HL-60 (cell line): ENCODE measurements at places on chromosomes 3 and 15.

DNA sequence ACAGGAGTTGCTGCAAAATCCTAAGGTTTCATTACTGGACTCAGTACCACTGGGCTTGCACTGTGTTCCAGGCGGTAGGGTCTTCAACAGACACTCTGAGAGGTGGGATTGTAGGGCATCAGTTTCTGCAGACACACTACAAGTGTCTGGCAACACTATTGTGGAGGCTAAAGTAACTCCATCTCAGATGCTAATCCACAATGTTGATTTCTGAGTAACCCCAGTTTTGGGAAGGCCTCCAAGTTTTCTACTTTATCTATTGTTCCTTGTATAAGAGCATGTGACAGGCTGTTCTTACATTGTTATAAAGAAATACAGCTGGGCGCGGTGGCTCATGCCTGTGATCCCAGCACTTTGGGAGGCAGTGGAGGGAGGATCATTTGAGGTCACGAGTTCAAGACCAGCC is 2.5 kb upstream of the ABHD5 start:
- no peak for DNase-seq

- DNase-seq, result no peak
Measured at GRCh38 chr3:74443102-74443501, 171.4 kb downstream of the CNTN3 start.

DNA sequence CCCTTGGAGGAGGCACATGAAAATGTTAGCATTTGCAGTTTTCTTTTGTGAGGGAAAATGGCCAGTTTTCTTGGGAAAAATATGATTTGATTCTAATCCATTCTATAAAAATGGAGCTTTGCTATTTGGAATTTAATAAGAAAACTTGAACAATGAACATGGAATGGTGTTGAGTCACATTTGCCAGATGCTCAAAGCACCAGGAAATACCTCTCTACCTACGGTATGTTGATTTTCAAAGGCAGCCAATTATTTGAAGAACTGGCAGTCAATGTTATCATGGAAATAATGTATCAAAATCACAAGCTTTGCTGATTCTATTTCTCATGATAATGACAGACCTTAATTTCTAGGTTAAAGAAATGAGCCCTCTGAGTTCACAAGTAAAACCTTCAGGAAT is 14.9 kb downstream of the NME9 start:
- no peak for DNase-seq

DNA sequence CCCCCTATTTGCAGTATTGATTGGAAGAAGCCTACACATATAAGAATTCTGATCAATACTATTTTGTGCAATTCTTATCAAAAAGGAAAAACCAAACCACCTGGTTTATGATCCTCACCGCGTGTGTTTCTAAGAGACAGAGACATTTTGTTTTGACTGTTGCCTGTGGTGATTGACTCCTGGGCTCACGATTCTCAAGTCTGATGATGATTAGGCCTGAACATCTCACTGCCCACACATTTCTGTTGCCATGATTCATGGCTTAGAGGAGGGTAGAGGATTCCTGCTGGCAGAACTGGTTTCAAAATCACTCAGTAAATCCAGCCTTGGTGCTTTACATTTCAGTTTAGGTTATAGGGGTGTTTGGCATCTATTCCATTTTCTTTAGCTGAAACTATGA is 88.3 kb upstream of the UBE3A start:
- DNase-seq, result no peak

DNA sequence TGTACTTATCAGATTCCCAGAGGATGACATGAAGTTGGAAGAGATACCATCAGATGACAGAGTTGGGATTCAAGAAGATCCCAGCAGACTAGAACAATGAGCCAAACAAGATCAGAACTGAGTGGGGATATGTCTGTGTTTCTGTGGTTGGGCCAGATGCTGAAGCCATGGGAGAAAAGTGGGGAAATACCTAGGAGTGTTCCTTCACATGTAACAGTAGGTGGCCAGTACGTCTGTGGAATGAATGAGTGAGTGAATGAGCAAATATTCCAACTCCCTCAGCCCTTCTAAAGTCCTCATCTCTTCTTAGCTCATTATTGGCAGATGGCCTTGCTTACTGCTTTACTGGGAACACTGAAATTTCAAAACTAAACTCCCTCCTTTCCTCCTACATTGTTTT is 32.2 kb upstream of the GREM1 start:
- DNase-seq, result no peak

DNA sequence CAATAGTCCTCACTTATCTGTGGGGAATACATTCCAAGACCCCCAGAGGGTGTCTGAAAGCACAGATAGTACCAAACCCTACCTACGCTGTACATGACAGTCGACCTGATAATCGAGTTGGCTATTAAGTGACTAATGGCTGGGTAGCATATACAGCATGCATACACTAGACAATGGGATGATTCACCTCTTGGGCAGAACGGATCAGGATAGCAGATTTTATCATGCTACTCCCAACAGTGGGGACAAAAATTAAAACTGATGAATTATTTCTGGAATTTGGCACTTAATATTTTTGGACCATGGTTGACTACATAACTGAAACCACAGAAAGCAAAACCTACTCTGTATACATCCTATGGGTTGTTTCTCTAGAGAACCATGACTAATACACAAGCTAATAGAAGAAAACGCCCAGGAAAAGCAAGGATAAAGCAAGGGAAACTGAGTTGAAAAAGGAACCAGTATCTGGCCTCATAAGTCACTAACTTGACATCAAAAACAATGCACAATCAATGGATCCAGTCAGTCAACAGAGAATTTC is 15.5 kb downstream of the ATG3 start:
- DNase-seq, result no peak

GRCh38 chr3:47007482-47008233 is 28.2 kb downstream of the NBEAL2 start:
- DNase-seq, result no peak

GRCh38 chr15:80992441-80992840 is 2.8 kb upstream of the MESD start:
- DNase-seq, result no peak

DNA sequence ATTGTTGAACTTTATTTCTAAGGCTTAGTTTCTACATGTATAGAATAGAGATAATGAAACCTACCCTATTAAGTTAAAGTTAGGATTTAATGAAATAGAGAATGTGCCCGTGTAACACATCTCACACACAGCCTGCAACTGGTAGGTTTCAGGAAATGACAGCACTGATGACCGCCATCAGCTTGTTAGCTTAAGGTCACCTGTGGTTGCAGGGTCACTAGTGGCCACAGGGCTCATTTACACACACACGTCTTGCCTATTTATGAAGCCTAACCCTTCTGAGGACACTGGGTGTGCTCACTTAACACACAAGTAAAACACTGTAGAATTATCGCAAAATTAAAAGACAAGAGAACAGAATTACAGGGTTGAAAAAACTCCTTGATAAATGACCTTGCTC is 20.1 kb downstream of the CHRM5 start:
- DNase-seq, result no peak

- DNase-seq, result no peak
Measured at GRCh38 chr3:194587438-194587931, 45.7 kb downstream of the TMEM44 start.

GRCh38 chr15:34753236-34753894 is 1.4 kb downstream of the GJD2 start:
- DNase-seq, result no peak

- peak; percentile 49 for DNase-seq
Measured at GRCh38 chr15:40823572-40824343, 4.8 kb downstream of the PPP1R14D start.

DNA sequence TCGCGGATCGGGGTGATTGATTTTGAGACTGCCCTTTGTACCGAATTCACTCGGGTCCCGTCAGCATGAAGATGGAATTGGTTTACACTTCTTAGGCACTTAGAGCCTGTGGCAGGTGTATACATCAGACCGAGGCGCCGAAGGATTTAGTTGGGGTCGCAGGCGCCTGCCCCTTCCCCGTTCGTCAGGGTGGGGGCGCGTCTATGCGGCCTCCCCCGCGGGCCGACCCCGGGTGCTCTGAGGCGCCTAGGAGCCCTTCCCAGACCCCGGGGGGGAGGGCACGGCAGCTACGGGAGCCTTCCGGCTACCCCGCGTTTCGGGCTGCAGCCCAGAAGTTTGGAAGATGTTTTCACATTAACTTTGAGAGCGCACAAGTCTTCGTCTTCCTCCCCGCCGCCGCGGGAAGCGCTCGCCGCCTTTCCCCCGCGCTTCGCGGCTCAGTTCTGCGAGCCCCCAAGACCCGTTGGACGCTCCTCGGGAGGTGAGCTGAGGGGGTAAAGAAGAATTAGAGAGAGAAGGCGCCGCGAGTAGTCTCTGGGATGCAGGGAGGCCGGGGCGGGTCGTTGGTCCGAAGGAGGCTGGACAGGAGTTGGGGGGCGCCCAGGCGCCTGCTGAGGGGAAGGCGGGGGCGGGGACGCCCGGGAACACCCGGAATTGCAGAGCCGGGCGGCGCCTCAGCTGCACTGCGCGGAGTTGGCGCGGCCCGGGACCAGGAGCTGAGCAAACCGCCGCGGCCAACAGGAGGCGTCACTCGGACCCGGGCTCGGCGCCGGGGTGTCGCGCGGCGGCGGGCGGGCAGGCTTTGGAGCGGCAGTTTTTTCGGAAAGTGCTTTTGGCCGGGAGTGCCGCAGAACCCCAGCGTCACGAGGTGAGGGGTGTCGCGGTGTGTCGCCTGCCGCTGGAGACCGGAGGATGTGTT is 780 bp downstream of the TIPARP start:
- peak; percentile 51 for DNase-seq

GRCh38 chr15:62112616-62113593 is 46.1 kb downstream of the C2CD4A start:
- no peak for DNase-seq

DNA sequence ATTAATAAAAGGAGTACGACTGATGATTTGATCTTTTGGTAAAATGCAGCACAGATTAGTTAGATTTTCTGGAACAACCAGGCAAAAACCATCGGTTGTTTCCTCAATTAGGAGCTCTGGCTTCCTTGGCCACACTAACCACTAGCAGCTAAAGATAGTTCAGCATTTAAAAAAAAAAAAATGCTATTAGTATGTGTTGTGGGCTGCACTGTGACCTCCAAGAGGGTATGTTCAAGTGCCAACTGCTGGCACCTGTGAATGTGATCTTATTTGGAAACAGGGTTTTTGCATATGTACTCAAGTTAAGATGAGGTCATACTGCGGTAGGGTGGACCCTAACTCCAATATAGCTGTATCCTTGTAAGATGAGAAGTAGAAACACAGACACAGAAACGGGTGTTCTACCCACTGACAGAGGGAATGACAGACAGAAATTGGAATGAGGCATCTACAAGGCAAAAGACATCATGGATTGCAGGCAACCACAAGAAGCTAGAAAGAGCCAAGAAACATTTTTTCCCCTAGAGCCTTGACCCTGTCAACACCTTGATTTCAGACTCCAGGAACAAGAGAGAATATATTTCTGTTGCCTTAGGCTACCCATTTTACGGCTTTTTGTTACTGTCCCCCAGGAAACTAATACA is 534.6 kb upstream of the ROBO2 start:
- DNase-seq, result no peak

GRCh38 chr3:172676196-172676922 is 34.5 kb downstream of the NCEH1 start:
- no peak for DNase-seq

DNA sequence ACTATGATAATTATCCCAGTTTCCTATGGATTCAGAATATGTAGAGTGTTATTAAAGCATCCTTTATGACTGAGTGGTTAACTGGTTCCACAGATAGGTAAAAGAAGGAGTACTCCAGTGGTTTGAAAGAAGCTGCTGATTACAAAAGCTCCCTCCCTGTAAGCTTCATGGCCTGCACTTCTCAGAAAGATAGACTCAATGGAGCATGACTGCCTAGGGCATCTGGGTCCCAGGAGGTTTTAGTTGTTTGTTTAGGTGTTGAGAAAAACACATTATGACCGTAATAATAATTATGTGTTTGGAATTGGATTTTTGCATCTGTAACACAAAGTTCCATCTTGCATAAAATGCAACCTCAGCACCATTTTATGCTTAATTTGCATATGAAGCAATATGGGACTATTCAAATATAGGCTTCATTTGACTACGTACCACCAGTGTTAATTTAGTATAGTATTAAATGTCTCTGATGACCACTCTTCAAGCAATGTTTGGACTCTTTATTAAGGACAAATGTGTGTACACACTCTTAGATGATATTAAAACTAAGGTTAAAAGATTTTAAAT is 121.1 kb downstream of the ROBO2 start:
- no peak for DNase-seq

GRCh38 chr3:55735976-55736375 is 248.9 kb upstream of the WNT5A start:
- peak; percentile 48 for DNase-seq

- no peak for DNase-seq
Measured at GRCh38 chr3:41681479-41681878, 280.4 kb downstream of the ULK4 start.

DNA sequence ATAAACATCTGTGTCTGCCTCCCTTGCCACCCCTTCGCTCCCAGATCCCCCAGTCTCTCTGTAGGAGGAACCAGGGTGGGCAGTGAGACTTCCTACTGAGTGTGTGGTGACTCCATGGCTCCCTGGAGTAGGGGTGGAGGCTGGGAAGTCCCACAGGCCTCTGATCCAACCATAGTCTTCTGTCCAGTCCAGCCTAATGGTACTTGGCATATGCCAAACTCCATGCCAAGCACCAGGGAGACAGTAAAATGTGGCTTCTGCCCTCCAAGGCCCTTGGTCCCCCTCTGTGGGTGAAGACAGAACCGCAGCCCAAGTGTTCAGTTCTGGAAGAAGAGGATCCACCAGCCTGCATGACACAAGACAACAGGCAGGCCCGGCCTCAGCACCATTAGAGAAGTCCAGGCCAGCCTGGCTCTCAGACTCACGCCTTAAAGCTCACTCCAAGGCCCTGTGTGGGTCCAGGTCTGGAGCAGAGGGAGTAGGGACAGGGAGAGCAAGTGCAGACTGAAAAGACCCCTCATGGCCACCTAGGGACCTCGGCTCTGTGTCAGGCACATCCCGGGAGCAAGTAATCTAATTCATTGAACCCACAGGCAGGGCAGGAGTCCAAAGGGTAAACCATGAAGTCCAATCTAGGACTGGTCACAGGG is 112.7 kb downstream of the ETFA start:
- DNase-seq, result no peak

DNA sequence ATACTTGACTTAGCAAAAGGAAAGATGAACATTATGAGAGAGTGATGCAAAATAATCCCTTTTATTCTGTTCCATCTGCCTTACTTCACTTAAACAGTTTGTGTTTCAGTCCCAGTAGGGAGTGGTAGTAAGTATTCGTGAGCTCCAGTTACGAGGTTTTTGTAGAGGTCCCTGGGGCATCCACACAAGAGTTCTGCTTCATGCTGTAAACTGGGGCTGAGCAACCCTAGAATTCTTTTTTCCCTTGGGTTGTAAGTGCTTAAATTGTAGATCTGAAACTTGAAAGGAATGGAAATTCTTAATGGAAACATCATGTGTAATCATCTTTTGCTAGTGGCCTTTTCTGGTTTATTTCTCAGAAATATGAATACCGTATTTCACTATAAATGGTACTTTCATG is 79.5 kb downstream of the SEMA6D start:
- DNase-seq, result no peak
